ENCODE measurements at places on chromosomes 2 and 18.

DNA sequence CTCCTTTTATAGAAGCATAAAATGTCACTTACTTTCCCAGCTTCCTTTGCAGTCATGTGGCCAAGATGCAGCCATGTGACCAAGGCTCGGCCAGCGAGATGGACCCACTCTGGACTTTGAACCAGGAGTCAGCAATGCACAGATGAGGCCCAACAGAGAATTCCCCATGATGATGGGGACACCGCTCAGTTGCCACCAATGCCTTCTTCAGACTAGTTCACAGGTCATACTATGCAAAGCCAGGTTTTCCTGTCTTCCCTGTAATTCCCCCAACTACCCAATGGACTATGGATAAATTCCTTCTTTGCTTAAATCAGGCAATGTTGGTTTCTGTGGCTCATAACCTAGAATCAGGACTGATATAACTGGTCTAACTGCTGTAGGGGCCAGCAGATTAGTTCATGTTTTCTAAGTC lies 22.5 kb upstream of the REL start:
- no peak for DNase-seq

DNA sequence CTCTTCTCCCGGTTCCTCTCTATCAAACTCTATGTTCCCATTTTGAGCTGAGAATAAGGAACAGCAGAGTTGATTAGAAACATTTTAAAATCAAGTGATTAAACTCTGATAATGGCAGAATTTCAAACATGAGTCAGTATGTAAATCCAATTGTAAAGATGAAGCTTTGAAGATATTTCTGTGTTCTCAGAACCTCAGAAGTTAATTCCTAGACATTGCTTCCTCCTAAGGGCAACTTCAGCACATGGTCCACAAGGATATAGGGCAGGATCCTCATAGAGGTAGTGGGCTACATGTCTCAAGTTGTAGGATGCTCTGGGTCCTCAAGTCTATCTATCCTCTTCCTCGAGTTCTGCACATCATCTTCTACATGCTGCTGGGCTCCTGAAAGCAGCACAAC lies 46.3 kb downstream of the QPCT start:
- no peak for DNase-seq

DNA sequence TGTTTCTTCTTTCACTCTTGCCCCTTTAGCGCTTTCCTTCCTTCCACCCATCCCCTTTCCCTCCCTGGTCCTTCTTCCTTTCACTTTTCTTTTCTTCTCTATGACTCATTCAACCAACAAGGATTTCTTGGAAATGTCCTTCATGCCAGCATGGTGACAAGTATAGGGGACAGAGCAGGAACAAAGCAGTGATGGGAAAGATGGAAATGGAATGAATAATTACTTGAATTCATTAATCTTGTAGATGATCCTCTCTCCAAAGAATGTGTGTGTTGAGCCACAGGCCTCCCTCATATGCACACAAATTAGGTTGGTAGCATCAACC lies 1.5 kb downstream of the VAMP5 start:
- no peak for DNase-seq

DNA sequence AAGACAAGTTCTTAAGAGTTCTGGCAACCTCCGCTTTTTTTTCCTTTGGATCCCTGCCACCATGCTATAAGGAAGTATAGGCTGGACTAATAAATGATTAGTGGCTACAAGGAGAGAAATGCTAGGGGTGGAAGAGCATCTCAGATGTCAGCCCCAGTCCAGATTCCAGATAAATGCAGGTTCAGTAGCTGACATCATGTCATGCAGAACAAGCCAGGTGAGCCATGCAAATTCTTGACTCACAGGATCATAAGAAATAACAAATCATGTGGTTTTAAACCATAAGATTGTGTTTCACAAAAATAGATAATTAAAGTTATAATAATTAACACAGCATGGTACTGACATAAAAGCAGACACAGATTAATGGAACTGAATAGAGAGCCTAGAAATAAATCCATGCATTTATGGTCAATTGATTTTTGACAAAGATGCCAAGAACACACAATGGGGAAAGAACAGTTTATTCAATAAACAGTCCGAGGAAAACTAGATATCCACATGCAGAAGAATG lies 152.9 kb upstream of the SESTD1 start:
- DNase-seq = no peak

DNA sequence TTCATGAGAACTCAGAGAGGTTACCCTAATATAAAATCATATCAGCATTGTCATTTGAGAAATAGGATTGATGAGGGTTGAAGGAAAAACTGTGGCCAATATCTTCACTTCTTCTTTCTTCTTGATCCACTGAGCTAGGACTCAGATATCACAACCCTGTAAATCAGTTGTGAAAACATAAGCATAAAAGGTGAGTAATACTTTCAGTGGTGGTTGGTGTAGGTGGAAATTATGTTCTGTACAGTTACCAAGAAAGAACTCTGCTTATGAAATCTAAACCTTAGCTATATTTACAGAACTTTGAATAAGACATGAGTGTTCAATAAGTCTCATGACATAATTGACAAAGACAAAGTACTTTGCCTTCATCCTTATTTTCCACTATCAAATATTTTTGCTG lies 56.3 kb downstream of the PAX3 start:
- no peak for DNase-seq

Measured in stimulated activated CD8-positive, alpha-beta memory T cell treated with anti-CD3 and anti-CD28 coated beads, Interleukin-15, amount 100 ng/mL, for 4 hours (primary cell).